Esophagus squamous epithelium (tissue), 5 donors: ENCODE measurements at places on chromosomes 12 and 14. TPM values are rescaled to one million over a fixed set of nuclear protein-coding genes. Genes with fewer than 3 reads are reported as not detected.

Gene DNAJC22
- not detected for total RNA-seq

Gene FOXN4
- not detected for total RNA-seq

Gene FGF23
- not detected for total RNA-seq

Gene MYF6
- total RNA-seq, result not detected

Gene ETFBKMT
- 1.6 TPM for total RNA-seq
